ENCODE measurements at places on chromosomes 13 and 19.

DNA sequence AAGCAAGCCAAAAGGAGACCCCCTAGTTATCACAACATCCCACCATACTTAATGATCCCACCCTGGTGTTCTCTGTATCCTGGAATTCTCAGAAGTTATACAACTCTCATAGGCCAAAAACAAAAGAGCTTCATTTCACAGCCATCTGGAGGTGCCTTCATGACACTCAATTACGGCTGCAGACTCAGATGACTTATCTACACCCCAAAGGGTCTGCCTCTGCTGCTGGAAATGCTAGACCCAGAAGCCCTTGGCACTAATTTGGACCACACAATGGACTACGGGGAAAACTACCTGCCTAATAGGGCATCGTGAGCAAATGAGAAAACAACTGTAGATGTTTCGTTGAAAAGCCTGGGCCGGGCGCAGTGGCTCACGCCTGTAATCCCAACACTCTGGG lies 40.2 kb downstream of the BRD4 start:
- DNase-seq, result no peak

GRCh38 chr19:46860846-46861690 lies at the start of gene ARHGAP35:
ARHGAP35 (plus strand) TSS chr19:46860997; CDS start chr19:46918676, 57,679 bp downstream.
- no peak for DNase-seq

DNA sequence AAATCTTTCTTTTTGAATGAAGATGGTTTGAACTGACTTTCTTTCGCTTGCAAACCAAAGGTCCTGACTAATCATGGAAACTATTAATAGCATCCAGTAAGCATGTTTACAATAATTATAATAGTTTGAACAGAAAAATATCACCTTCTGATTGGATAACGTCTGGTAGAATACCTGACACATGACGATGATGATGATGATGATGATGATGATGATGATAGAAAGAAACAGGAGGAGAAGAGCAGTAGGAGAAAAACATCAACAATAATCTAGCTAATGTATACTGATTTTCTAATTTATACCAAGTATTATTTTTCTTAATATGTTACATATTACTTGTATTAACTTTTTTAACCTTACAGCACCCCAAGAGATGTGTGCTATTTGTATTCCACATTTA lies 157.5 kb upstream of the SPRY2 start:
- DNase-seq, result no peak

- DNase-seq, result peak; percentile 70
Observed at GRCh38 chr19:38736036-38736412, 8.2 kb downstream of the CAPN12 start.

Data from astrocyte of the hippocampus (primary cell).